ENCODE measurements at places on chromosomes 1 and 21. TPM values are rescaled to one million over a fixed set of nuclear protein-coding genes. Genes with fewer than 3 reads are reported as not detected.
A peak's percentile ranks its signal among the peaks of the same experiment; 100 is the strongest.

GRCh38 chr1:226400519-226401354, 7.2 kb downstream of the PARP1 start:
- peaks cover 50% of the 10 kb centered on the region for H3K4me1 ChIP-seq
- peaks cover 34% of the 10 kb centered on the region for H3K36me3 ChIP-seq
- H3K4me3 ChIP-seq: no peak overlapping the region
- H3K27ac ChIP-seq: no peak overlapping the region
- DNase-seq: no peak

- peak overlapping the region; percentile 91 for H3K4me3 ChIP-seq
- H3K27me3 ChIP-seq: no peaks in the 10 kb centered on the region
- DNase-seq: peak; percentile 78
- H3K4me1 ChIP-seq: peaks cover 10% of the 10 kb centered on the region
- peaks cover 6% of the 10 kb centered on the region for H3K36me3 ChIP-seq
- peak overlapping the region; percentile 95 for H3K27ac ChIP-seq
Measured at GRCh38 chr21:37073417-37074196, 553 bp downstream of the TTC3 start.

GRCh38 chr1:7110321-7110720, 325.1 kb downstream of the CAMTA1 start:
- H3K36me3 ChIP-seq: no peaks in the 10 kb centered on the region
- H3K4me1 ChIP-seq: no peaks in the 10 kb centered on the region
- no peak for DNase-seq
- H3K4me3 ChIP-seq: no peak overlapping the region
- H3K27ac ChIP-seq: no peak overlapping the region

- H3K36me3 ChIP-seq: no peaks in the 10 kb centered on the region
- peaks cover 4% of the 10 kb centered on the region for H3K4me1 ChIP-seq
- no peak overlapping the region for H3K4me3 ChIP-seq
- no peaks in the 10 kb centered on the region for H3K27me3 ChIP-seq
- DNase-seq: peak; percentile 96
Measured at GRCh38 chr1:86289161-86289560, 107.0 kb downstream of the ODF2L start.

Gene FCRL2
- not detected for total RNA-seq

Gene RNU1-1
- 2,384 TPM for total RNA-seq

- H3K36me3 ChIP-seq: no peaks in the 10 kb centered on the region
- no peak overlapping the region for H3K27ac ChIP-seq
- H3K4me3 ChIP-seq: no peak overlapping the region
Measured at GRCh38 chr1:34460193-34460592, 283.5 kb downstream of the C1orf94 start.

- peaks cover 3% of the 10 kb centered on the region for H3K27me3 ChIP-seq
- DNase-seq: peak; percentile 31
- H3K27ac ChIP-seq: no peak overlapping the region
- no peaks in the 10 kb centered on the region for H3K36me3 ChIP-seq
- H3K4me3 ChIP-seq: no peak overlapping the region
- H3K4me1 ChIP-seq: peaks cover 32% of the 10 kb centered on the region
Measured at GRCh38 chr21:34201001-34201400, 127.6 kb downstream of the MRPS6 start.

- H3K27ac ChIP-seq: peak overlapping the region; percentile 97
- no peak for DNase-seq
- no peaks in the 10 kb centered on the region for H3K27me3 ChIP-seq
- no peaks in the 10 kb centered on the region for H3K36me3 ChIP-seq
- peaks cover 93% of the 10 kb centered on the region for H3K4me1 ChIP-seq
Measured at GRCh38 chr1:2317230-2318065, 73.9 kb downstream of the MORN1 start.

Gene SHE
- total RNA-seq: 8.2 TPM

GRCh38 chr1:235160383-235160956, 580 bp downstream of the RBM34 start:
- H3K27ac ChIP-seq: peak overlapping the region; percentile 89
- H3K27me3 ChIP-seq: no peaks in the 10 kb centered on the region
- peaks cover 27% of the 10 kb centered on the region for H3K36me3 ChIP-seq
- H3K4me1 ChIP-seq: peaks cover 4% of the 10 kb centered on the region

Gene CD52
- total RNA-seq: 1.7 TPM

GRCh38 chr1:84146411-84147032, 2.5 kb downstream of the PRKACB start:
- H3K27ac ChIP-seq: no peak overlapping the region
- no peaks in the 10 kb centered on the region for H3K36me3 ChIP-seq
- H3K4me3 ChIP-seq: no peak overlapping the region
- no peaks in the 10 kb centered on the region for H3K27me3 ChIP-seq
- DNase-seq: no peak
- H3K4me1 ChIP-seq: no peaks in the 10 kb centered on the region

Gene HUNK
- total RNA-seq: 4.8 TPM

Gene UHMK1
- 23.1 TPM for total RNA-seq

Gene ST6GALNAC5
- total RNA-seq: 2.8 TPM

Gene PARS2
- 6.4 TPM for total RNA-seq

All from muscle of leg (tissue), 16 donors.